Lower lobe of right lung (tissue), 2 donors: ENCODE measurements at places on chromosomes 11 and 22. TPM values are rescaled to one million over a fixed set of nuclear protein-coding genes. Genes with fewer than 3 reads are reported as not detected.

GRCh38 chr11:84136926-84137325, 850.8 kb upstream of the CCDC90B start:
- no peak for DNase-seq
- no peaks in the 10 kb centered on the region for H3K4me1 ChIP-seq
- H3K4me3 ChIP-seq, result no peak overlapping the region

The ZNF280B gene
- 0.86 TPM for total RNA-seq

- H3K4me1 ChIP-seq, result peaks cover 6% of the 10 kb centered on the region
- H3K27ac ChIP-seq, result no peak overlapping the region
- no peaks in the 10 kb centered on the region for H3K36me3 ChIP-seq
- no peak for DNase-seq
These were observed 532.9 kb downstream of the TBC1D22A start for GRCh38 chr22:47295226-47295901.

DNA sequence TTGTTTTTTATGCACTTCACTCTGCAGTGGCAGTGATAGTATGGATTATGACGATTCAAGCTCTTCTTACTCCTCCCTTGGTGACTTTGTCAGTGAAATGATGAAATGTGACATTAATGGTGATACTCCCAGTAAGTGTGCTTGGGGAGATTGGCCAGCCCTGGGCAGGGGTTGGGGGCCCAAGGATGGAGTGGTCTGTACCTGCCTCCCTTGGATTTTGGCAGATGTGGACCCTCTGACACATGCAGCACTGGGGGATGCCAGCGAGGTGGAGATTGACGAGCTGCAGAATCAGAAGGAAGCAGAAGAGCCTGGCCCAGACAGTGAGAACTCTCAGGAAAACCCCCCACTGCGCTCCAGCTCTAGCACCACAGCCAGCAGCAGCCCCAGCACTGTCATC, 14.2 kb downstream of the MADD start:
- no peaks in the 10 kb centered on the region for H3K27me3 ChIP-seq
- peaks cover 100% of the 10 kb centered on the region for H3K36me3 ChIP-seq
- no peak for DNase-seq
- H3K27ac ChIP-seq, result no peak overlapping the region
- H3K4me3 ChIP-seq, result no peak overlapping the region

DNA sequence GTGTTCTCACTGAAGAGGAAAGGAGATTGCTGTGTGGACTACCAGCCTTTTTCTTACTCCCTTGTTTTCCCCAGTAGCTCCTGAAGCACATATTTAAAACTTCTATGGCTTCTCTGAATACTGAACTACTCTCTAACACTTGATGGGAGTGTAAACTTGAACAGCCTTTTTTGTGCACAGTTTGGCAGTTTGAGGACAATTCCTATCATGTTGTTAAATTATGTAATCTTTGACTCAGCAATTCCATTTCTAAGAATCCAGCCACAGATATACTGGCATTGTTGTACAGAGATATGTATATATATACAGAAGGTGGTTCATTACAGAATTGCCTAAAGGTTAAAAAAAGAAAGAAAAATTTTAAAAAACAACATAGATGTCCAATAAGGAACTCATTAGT, 47.1 kb upstream of the EED start:
- H3K27ac ChIP-seq, result no peak overlapping the region
- H3K4me3 ChIP-seq, result no peak overlapping the region
- H3K27me3 ChIP-seq, result no peaks in the 10 kb centered on the region
- no peak for DNase-seq
- H3K4me1 ChIP-seq, result peaks cover 28% of the 10 kb centered on the region
- H3K36me3 ChIP-seq, result no peaks in the 10 kb centered on the region

- DNase-seq, result no peak
- H3K4me1 ChIP-seq, result no peaks in the 10 kb centered on the region
- no peak overlapping the region for H3K4me3 ChIP-seq
- no peak overlapping the region for H3K27ac ChIP-seq
- H3K36me3 ChIP-seq, result no peaks in the 10 kb centered on the region
These were observed 14.5 kb downstream of the FEZ1 start for GRCh38 chr11:125481531-125481930.

DNA sequence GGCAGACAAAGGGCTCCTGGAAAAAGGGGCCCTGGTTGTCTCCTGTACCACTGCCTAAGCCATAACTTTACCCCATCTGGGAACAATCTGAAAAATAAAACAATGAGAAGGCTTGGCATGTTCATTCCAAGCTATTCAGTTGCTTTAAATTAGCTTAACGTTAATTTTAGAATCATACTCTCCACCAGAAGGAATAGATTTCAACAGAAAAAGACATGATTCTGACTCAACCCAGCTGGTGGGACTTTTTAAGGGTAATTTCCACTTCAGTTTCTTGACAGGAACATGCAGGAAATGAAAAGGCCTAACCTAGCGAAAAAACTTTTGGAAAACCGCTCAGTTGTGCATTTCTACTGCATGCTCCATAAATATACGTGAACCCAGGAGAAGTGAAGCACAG, 7.9 kb downstream of the SF3A1 start:
- H3K27me3 ChIP-seq, result no peaks in the 10 kb centered on the region
- H3K4me3 ChIP-seq, result no peak overlapping the region
- peaks cover 97% of the 10 kb centered on the region for H3K36me3 ChIP-seq
- H3K27ac ChIP-seq, result peak overlapping the region; percentile 39
- peaks cover 27% of the 10 kb centered on the region for H3K4me1 ChIP-seq
- DNase-seq, result no peak

DNA sequence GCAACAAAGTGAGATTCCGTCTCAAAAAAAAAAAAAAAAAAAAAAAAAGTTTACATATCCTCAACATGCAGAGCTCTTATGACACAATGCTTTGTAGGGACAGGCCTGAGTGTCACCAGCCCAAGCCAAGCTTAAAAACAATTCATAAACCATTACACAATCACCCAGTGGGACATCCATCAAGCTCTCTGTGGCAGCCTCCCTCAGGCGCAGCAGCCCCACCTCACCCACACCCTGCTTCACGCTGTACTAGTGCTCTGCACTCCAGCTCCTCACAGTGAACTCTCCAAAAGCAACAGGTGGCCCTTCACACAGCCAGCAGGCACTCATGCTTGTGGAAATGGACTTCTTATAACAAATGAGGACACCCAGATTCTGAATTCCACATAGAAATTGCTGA, 3.5 kb upstream of the FOXRED2 start:
- no peak for DNase-seq
- peaks cover 15% of the 10 kb centered on the region for H3K4me1 ChIP-seq
- H3K36me3 ChIP-seq, result peaks cover 55% of the 10 kb centered on the region
- no peak overlapping the region for H3K27ac ChIP-seq

GRCh38 chr11:134691985-134692384, 279.9 kb upstream of the B3GAT1 start:
- H3K27me3 ChIP-seq, result peaks cover 4% of the 10 kb centered on the region
- no peaks in the 10 kb centered on the region for H3K4me1 ChIP-seq
- no peak overlapping the region for H3K27ac ChIP-seq

DNA sequence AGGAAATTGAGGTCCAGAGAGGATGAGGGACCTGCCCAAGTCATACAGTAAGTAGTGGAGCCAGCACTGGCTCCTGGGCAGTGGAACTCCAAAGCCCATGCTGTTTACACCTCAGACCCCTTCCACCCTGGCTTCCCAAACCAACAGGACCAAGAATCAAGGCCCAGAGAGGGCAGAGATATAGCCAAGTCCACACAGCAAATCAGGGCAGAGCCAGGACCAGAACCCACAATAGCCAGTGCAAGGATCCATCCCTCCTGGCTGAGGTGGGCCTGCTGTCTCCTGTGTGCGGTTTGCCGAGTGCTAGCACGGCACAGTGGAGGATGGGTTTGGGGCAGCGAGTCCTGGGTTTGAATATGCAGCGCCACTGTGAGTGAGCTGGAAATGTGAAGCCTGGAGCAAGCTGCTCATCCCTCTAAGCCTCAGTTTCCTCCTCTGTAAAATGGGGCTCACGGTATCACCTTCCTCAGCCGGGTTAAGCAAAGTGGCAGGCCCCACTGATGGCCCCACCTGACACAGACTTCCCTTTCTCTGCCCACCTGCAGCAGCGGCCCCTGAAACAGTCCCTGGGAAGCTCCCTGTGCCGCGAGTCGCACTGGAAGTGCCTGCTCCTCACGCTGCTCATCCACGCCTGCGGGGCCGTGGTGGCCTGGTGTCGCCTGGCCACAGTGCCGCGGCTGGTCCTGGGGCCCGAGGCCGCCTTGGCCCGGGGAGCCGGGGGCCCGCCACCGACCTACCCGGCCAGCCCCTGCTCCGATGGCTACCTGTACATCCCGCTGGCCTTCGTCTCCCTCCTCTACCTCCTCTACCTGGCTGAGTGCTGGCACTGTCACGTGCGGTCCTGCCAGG, 2.3 kb downstream of the TMEM151A start:
- DNase-seq, result no peak
- no peak overlapping the region for H3K4me3 ChIP-seq
- H3K36me3 ChIP-seq, result no peaks in the 10 kb centered on the region
- H3K27me3 ChIP-seq, result peaks cover 39% of the 10 kb centered on the region
- H3K4me1 ChIP-seq, result peaks cover 16% of the 10 kb centered on the region

The PLEKHB1 gene
- 35.4 TPM for total RNA-seq

GRCh38 chr11:16817351-16817750, 78.9 kb downstream of the C11orf58 start:
- H3K4me3 ChIP-seq, result no peak overlapping the region
- H3K27ac ChIP-seq, result no peak overlapping the region
- DNase-seq, result no peak
- H3K4me1 ChIP-seq, result peaks cover 39% of the 10 kb centered on the region

GRCh38 chr11:126862664-126863243, 137.8 kb downstream of the KIRREL3 start:
- DNase-seq, result no peak
- H3K36me3 ChIP-seq, result no peaks in the 10 kb centered on the region
- no peaks in the 10 kb centered on the region for H3K27me3 ChIP-seq
- H3K27ac ChIP-seq, result no peak overlapping the region

The GLYAT gene
- total RNA-seq, result not detected

DNA sequence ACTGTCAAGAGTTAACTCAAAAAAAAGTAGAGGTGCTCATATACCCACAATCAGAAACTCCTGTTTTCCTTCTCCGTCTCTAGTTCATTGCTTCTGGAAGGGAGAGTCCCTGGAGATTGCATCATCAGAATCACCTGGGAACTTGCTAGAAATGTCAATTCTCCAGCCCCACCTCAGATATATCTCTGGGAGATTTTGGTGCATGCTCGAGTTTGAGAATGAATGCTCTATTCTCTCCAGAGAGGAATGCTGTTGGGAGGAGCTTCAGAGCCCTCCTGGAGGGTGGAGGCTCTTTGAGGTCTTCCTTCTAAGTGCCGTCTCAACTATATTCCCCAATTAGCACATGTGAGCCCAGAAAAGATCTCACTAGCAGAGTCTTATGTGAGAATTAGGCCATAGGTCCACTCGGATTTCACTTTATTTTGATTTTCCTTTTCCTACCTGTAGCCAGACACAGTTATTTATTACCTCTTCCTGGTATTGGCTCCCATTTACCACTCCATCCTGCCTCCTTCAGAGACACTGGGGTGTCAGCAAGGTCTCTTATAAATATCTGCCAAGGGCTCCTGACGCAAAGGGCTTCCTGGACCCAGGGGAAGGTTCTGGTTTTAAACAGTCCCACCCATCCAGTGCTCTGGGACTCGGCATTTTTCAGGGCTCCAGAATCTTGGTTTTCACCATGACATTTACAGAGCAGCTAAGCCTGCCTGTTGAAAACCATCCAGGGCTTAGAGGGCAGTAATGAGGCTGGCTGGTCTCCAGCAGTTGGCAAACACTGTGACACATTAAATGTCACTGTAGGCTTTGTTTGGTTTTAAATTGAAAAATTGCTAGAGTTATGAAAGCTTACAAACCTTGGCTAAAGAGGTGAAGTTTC, 136.2 kb downstream of the CD44 start:
- peak; percentile 65 for DNase-seq
- H3K27me3 ChIP-seq, result no peaks in the 10 kb centered on the region
- H3K4me1 ChIP-seq, result peaks cover 9% of the 10 kb centered on the region
- H3K27ac ChIP-seq, result peak overlapping the region; percentile 37
- no peak overlapping the region for H3K4me3 ChIP-seq
- no peaks in the 10 kb centered on the region for H3K36me3 ChIP-seq
